ENCODE measurements at places on chromosomes 7 and 10.

- DNase-seq: no peak
Measured at GRCh38 chr7:30133736-30134610, 813 bp upstream of the MTURN start.

- peak; percentile 63 for DNase-seq
Measured at GRCh38 chr7:150368884-150369747, 494 bp downstream of the REPIN1 start.

DNA sequence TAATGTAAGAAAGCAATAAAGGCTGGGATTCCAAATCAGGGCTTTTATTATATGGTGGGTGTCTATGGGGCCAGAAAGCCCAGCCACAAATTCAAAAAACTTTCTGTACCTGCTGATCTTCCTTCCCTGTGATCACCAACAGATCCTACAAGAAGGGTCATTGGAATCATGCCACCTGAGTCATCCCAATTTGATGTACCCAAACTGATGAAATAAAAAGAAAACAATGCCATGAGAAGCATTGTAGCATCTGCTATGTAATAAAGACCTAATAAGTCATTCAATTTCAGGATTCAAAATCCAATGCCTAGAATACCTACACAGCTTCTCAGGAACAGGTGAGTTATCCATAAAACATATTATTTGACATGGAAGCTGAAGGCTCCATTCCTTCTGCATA, 228.8 kb downstream of the DKK1 start:
- DNase-seq: no peak

GRCh38 chr10:15346440-15347141, 24.5 kb downstream of the FAM171A1 start:
- no peak for DNase-seq

GRCh38 chr7:152341039-152341913, 94.5 kb downstream of the KMT2C start:
- no peak for DNase-seq

DNA sequence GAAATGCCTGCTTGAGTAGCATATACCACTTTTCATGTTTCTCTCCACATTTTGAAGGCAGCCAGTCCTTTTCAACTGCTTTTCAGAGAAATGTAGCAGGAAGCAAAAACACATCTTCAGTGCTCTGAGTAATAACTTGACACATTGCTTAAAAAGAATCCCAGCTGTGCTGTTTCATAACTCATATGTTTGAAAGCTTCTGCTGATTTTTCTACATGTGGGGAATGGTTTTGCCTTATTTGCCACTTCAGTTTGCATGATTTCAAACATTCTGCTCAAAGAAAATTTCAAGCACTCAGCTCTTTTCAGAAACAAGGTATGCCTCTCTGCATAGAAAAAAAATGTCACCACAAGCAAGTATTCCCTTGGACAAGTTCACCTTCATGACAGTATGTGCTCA, 732.8 kb downstream of the POM121L12 start:
- DNase-seq: no peak

GRCh38 chr10:69057951-69058297, 30.0 kb upstream of the SRGN start:
- DNase-seq: no peak

- DNase-seq: no peak
Measured at GRCh38 chr10:126455766-126456405, 67.6 kb upstream of the ADAM12 start.

DNA sequence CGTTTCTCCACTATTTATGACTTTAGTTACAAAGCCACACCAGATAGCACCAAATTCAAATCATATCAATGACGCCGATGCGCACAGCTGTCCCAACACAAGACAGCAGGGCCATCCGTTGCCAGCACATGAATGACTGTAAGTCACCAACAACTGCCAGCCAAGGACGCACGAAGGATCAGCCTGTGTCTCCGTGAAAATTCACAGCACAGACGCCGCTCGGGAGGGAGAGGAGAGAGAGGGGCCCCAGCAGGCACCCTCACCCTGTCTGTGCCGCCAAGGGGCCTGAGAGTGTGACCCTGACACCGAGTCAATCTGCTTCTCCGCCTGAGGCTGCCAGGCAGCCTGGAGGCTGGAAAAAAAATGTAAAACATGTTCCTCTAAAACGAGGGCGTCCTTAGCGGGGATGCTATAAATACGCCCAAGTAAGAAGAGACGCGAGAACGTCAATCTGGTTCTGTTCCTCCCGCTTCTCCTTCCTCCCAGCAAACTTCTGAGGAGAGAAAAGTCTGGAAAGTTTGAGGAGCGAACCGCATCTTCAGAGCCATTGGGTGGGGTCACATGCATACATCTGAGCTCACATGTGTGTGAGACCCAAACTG, 111.2 kb downstream of the PTPRN2 start:
- DNase-seq: no peak

DNA sequence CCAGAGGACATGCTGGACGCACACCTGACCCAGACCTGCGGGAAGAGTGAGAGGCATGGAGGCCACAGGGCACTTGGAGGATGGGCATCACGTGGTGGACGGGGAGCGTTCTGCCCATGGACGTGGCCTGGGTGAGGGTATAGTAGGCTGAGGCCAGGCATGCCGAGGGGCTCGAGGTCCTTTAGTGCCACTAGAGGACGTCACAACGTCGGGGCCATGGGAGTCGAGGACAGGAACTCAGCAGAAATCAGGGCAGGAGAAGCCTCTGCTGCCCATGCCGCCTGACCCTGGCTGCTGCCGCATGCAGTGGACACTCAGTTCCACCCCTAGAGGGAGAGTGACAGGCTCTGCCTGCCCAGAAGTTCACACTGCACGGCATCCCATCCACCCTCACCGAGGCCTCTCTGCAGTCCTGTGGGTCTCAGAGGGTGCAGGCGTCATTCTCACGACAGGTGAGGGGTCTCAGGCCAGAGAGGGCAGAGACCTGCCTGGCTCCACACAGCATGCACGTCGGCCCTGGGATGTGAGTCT, 198.7 kb downstream of the ADARB2 start:
- DNase-seq: no peak

DNA sequence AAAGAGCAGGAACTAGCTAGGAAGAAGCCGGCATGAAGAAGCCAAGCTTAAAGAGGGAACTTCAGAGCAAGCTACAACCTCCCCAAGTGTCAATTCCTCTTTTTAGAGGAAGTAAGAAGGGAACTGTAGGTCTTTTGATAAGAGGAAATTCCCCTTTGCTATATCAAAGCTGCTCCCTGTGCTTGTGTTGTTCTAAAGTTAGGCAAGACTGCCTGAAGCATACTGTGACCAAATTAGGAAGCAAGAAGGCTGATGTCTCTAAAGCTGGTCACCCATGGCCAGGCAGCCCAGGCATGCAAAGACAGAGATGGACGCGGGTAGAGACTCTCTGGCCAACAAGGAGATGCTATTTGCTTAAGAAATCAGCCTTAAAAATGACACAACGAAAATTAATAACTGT, 87.9 kb downstream of the RNF216 start:
- DNase-seq: no peak

DNA sequence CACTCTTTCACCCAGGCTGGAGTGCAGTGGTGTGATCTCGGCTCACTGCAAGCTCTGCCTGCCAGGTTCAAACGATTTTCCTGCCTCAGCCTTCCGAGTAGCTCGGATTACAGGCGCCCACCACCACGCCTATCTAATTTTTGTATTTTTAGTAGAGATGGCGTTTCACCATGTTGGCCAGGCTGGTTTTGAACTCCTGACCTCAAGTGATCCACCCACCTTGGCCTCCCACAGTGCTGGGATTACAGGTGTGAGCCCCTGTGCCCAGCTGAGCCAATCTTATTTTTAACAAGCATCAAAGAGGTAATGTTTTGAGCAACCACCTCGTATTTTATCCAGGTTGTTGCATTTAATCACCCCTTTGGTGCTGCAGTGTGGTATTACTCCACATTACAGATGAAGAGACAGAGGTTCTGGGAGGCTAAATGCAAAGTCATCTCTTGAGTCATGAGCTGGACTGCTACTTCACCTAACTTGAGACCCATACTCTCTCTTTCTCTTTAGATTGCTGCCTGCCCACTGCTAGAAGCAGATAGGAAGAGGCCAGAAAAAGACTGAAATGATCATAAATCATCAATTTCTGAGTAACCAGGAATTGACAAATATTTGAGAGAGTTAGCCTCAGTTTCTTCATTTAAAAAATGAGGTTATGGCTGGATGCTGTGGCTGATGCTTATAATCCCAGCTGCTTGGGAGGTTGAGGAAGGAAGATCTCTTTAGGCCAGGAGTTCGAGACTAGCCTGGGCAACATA, 116.2 kb downstream of the CAMK1D start:
- no peak for DNase-seq

- DNase-seq: no peak
Measured at GRCh38 chr7:137655804-137656203, 191.0 kb downstream of the DGKI start.

- DNase-seq: no peak
Measured at GRCh38 chr7:42213093-42213492, 23.9 kb downstream of the GLI3 start.

DNA sequence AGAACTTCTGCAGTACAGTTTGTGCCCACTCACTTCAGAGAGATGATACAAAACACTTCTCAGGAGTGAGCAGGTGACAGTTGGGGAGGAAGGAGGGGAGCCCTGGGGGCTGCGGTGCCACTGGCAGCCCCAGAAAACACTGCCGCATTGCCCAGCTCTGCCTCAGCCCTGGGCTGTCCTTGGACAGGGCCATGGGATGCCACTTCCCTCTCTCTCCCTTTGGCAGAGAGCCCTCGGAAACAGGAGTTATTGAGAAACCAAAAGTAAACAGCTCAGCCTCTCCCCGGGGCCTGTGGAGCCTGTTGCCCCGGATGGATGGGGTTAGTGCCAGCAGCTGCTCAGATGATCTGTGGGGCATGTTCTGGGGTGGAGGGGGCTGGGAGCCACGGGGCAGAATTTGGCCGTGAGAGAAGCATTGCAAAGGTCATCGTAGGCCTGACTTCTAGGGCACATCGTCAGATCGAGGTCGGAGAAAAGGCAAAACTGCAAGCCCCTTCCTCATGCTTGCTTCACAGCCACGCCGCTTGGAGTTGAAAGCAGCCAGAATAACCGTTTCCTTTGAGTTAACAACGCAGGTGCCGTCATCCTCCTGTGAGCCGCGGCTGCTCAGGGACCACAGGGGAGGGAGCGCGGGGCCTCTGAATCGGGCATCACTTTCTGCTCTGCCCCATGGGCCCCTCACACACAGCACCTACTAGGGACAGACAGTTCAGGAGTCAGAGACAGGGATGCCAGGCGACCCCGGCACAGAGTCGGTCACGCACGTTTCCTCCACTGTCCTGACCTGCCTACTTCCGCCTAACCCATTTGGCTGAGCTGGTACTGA, 256.4 kb downstream of the CAMK1D start:
- peak; percentile 24 for DNase-seq

DNA sequence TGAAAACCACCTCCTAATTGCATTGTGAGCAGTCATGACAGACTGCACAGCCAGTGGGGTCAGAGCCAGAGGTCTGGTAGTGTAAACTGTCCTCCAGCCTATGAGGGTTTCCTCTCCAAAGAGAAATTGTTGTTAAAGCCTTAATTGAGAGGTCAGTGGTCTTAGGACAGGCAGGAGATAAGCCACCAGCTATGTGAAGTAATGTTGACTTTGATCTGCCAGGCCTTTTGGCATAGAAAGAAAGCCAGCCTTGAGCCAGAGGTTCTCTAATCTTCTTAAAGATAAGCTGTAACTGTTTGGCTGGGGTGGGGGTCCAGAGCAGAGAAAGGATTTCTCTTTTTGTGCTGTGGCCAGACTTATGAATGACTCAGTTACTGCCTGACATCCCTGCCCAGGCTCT, 248.4 kb downstream of the WDR11 start:
- DNase-seq: no peak

GRCh38 chr7:33562996-33563395, 342.3 kb upstream of the BMPER start:
- DNase-seq: no peak

DNA sequence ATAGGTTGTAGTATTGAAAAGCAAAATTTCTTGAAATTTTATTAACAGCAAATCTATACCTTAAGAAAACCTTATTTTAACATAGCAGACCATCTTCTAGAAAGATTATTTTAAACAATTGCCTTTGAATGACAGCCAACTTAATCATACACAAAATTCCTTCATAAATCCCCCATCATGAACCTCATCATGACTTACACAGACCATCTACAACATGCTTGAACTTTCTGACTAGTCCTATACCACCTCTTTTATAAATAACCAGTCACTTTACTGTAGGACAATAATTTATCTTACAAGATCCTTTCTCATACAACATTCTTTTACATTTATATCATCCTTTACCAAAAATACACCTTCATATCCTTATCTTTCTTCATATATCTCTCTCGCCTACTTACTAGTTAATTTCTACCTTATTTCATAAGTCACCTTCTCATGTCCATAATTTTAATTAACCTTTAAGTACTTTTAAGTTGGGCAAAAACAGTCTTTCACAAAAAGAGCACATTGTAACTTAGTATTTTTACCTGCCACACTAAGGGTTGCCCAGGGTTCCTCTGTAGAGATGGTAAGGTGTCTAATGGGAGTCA, 16.6 kb upstream of the PTN start:
- no peak for DNase-seq

DNA sequence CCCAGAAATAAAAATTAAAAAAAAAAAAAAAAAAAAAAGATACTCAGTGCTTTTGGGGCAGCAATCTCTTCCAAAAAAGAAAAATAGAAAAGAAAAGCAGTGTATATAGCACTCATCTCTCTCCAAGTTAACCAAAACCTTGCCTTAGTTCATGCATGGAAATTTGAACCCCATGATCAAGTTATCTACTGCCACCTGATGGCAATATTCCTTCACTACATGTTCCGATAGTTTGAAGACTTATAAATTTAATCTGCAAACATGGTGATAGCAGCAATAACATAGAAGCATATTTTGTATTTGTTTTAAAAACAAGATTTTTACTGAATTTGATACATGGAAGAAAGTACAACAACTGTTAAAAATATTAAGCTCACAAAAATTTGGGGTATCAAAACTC, 48.6 kb upstream of the SLIT1 start:
- no peak for DNase-seq

- DNase-seq: no peak
Measured at GRCh38 chr10:597976-598375, 91.5 kb downstream of the DIP2C start.

DNA sequence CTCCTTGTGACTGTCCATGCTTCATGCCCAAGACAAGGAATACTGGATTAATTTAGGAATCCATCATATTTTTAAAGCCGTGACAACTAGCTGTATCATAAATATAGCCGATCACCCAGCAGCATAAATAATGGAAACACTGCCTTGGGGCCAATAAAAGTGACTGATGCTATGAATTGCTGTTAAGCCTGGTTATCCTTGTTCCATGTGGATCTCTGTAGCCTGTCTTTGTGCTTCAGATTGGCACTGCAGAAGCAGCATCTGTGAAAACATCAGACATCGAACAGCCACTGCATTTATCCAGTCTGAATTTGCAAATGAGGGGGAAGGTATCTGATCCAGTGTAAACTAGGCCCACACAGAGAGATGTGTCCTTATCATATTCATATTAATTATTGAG, 1181.8 kb downstream of the SORCS1 start:
- no peak for DNase-seq
